ENCODE measurements at places on chromosomes 6 and 20.
A peak's percentile ranks its signal among the peaks of the same experiment; 100 is the strongest.

- DNase-seq, result no peak
These were observed 122.7 kb downstream of the AGPAT4 start for GRCh38 chr6:161151059-161151645.

DNA sequence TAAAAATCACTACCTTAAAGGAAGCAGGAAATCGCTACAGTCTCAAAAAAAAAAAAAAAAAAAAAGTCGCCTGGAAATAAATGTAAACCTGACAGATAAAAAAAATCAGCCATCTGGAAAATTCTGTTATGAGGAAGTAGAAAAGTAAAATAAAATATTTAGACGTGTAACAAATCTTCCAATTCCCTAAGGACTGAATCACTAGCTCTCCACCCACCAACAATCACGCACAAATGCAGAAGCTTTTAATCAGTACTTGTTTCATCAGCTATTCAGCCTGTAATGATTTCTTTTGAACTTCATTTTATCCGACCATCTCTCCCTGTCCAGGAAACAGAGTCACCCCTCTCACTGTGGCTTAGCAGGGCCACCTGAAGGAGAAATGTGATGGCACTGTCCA is 59.0 kb downstream of the SLC23A2 start:
- DNase-seq, result no peak

- no peak for DNase-seq
These were observed 45.3 kb upstream of the FAM50B start for GRCh38 chr6:3803627-3804468.

- peak; percentile 35 for DNase-seq
These were observed 369.5 kb downstream of the THBS2 start for GRCh38 chr6:168884050-168884645.

- no peak for DNase-seq
These were observed 4.6 kb downstream of the RPP21 start for GRCh38 chr6:30349421-30350177.

GRCh38 chr6:96576221-96576620 is 13.3 kb downstream of the FHL5 start:
- DNase-seq, result no peak

DNA sequence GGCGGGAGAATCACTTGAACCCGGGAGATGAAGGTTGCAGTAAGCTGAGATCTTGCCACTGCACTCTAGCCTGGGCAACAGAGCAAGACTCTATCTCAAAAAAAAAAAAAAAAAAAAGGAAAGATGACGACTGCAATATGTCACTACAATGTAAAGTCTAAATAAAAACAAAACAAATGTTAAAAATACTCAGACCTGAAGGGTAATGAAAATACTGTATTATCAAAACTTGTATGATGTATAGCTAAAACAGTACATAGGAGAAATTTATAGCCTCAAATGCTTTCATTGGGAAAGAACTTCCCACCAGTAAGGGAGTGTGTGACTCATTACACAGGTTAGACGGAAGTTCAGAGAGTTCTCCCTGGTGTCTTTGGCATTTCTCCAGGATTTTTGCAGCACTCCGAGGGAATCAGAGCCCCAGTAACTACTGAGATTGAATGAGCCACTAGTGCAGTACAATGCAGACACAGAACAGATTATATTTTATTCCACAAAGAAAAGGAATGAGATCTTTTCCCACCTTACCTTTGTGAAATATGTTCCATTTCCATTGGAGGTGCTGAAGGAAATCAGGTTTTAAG is 12.5 kb upstream of the RALGAPB start:
- DNase-seq, result no peak

DNA sequence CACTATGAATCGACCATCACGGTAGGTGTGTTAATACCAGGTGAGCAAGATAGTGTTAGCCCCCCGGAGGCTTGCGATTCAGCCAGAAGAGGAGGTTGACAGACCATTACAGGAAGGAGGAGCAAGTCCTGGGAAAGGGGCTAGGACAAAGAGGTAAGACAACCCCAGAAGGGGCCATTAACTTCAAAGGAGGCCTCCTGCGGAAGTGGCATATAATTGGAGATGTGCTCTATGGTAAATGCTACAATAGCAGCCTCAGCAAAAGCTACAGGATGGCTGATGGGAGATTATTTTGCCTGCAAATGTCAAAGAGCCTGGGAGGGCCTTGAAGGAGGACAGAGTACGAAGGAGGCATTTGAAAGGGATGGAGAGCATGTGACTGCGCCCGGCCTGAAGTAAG is 108.6 kb upstream of the CITED2 start:
- DNase-seq, result no peak

- DNase-seq, result peak; percentile 24
These were observed 167.4 kb upstream of the OLIG3 start for GRCh38 chr6:137661601-137662000.

DNA sequence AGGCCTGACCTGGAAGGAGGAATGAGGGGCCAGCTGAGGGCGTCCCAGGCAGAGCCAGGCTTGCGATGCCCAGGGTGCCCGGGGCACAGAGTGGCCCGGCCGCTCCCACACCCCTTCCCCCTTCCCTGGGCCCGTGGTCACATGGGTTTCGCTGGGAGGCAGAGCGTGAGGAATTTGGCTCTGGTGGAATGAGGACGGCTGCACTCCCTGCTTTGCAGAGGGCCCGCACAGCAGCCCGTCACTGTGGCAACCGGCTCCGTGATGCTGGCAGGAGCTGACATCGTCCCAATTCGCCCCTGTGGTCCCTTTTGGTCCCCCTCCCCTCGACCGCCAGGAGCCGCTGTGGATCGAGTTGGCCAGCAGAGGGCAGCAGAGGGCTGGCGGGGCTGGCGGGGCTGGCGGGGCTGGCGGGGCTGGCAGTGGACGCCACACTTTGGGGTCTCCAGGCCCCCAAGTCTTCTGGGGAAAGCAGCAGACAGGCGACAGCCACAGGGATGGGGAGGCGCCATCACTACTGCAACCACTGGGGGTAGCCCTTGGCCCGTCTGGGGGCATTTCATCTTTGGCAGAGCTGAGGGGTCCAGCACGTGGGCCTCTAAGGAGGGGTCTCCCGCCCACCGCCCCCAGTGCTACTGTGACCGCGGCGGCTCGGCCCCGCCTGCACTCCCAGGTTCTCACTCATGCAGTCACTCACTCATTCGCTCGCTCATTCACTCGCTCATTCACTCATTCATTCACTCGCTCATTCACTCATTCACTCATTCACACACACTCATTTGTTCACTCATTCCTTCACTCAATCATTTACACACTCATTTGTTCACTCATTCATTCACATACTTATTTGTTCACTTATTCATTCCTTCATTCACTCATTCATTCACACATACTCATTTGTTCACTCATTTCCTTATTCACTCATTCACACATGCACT is 49.7 kb upstream of the BHLHE23 start:
- DNase-seq, result peak; percentile 64

GRCh38 chr6:37074053-37074827 is 68.8 kb downstream of the FGD2 start:
- DNase-seq, result no peak

- DNase-seq, result no peak
These were observed 161.1 kb downstream of the DLL1 start for GRCh38 chr6:170129691-170130171.

DNA sequence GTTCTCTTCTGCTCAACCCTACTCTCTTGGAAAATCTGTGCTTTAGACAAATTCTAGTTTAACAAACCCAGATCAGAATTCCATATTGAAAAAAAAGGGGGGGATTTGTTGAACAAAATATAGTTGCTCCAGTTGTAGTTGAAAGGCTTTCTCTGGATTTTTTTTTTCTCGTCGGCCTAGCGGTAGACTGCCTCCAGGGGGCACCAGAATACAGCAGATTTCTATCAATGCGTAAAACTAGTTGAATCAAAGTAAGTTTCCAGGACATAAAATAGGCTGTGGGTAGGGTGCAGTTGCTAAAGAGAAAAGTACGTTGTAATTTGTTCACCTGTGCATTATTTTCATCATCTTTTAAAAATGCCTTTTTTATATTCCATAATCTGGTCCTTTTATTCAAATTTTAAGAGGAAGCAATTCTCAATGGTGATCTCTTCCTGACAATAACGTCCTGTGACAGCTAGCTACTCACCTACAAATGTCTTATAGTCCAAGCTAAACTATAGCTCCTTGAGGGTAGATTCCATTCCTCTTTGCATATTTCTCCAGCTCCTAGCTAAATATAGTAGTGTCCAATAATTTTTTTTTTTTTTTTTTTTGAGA is 105.4 kb downstream of the PERP start:
- DNase-seq, result peak; percentile 50

DNA sequence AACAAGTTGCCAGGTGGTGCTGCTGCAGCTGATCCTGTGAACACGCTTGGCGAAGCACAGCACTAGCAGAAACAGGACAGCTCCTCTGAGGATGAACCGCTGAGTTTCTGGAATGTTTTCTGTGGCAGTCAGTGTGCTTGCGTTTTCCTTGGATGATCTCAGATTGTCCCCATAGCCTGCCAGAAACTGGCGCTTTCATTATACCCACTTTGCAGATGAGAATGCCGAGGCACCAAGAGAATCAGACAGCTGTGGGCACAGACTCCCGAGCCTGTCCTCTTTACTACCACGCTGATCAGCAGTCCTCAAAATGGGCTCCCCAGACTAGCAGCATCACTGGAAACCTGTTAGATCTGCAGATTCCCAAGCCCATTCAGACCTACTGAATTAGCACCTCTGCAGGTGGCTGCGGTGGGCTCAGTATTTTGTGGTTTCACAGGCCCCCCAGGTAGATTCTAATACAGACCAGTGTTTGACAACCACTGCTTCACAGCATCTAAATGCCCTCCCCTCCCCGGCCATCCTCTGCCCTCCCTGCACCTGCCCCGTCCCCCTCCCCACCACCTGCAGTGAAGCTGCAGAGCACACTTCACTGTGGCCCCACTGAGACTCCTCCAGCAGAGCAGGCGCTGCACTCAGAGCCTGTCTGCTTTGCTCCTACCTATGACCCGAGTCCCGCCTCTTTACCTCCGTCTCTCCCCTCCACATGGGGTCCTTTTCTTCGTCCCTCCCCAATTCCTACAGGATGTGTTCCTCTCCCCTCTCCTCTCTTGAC is 29.6 kb downstream of the SPATA2 start:
- no peak for DNase-seq

- DNase-seq, result no peak
These were observed 176.2 kb downstream of the ISM1 start for GRCh38 chr20:13397300-13397724.

DNA sequence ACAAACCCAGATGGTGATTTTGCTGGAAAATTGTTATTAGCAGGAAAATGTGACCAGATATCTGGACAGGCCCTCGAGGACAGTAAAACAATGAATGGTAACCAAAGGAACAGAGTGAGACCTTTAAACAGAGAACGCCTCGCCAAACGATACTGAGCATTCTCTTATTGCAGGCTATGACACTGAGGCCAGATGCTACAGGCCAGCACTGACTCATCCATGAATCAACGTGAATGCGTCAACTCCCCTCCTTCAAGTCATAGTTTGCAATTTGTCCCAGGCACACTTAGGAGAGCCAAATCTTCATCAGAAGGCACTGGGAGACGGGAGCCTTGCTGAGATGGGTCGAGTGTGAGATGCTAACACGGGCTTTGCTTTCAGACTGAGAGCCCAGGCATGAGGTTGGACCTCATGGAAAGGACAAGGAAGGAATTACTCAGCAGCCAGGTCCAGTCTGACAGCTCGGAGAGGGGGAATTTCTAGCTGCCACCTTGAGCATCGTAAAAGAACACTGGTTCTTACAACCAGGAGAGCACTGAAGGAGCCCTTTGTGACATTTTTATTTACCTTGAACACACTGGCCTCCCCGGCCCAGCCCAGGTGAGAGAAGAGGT is 60.7 kb downstream of the BMP7 start:
- no peak for DNase-seq

- DNase-seq, result no peak
These were observed 72.0 kb upstream of the SCGN start for GRCh38 chr6:25579902-25580495.

DNA sequence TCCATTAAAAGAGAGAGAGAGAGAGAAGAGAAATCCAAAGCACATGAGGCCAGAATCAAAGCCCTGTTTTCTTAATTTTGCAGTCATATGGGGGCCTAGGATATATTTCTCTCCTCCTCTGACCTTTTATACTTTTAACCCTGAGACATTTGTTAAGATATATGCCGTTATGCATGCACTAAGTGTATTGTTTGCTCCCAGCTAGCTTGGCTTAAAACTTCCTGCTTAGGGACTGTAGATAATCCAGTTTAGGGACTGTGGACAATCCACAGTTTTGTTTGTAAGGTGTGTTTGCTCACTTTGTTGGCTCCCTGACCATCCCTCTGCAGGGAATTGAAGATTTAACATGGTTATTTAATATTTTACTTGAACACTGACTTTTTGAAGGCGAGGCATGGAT is 166.3 kb upstream of the TSHZ2 start:
- no peak for DNase-seq

GRCh38 chr20:62898970-62899632 is 27.2 kb downstream of the DIDO1 start:
- no peak for DNase-seq

DNA sequence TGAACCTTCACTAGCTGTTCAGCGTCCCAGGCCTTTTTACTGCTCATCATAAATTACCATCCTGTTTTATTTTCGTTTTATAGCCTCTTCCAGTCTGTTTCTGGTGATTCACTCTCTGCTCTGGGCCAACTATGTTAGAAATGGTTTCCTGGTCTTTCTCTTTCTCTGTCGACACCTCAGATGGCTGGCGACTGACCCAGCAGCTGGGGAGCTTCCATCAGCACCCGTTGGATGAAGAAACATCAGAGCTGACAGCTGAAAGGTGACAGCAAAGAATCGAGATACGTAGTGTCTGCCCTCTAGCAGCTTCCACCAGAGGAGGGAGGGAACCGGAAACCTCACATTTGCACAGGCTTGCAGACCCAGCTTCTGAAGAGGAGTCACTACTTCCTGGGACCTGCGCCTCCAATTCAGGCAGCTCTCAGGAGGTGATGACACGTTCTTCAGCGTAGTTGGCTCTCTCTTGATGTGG is 82.9 kb upstream of the MLN start:
- DNase-seq, result no peak

DNA sequence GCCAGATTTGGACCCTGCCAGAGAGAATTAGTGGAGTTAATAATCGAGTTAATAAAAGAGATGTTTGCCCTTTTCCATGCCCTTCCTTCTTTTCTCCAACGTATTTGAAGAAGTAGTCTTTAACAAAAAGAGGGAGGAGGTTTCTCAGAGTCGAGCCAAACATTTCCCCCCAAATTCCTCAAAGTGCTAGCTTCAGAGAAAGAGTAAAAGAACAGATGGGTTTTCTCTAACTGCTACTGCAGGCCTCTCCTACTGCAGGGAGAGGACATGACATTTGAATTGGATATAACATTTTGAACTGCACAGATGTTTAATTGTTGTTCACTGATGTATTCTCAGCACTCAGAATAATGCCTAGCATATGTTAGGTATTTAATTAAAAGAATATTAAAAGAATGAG is 25.5 kb downstream of the RWDD2A start:
- DNase-seq, result no peak

- no peak for DNase-seq
These were observed 51.3 kb downstream of the DAAM2 start for GRCh38 chr6:39843305-39844020.

DNA sequence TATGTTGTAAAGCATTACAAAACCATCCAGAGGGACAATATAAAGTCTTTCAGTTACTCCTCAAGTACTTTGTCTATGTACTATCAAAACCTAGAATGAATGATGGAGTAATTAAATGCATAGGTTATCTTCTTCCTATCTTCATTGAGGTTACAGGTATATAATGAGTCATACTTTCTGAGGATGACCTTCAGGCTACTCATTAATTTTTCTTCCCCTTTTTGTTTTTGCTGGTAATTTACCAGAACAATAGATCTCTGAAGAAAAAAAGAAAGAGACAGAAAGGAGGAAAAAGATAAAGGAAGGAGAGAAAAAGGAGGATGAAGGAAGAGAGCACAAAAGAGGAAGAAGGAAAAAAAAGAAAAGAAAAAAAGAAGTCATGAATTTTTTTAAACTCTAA is 398.4 kb downstream of the TBC1D32 start:
- DNase-seq, result no peak

Data from CD4-positive, alpha-beta T cell (primary cell).